Epithelial cell of umbilical artery (primary cell): ENCODE measurements at places on chromosomes 2 and 18. TPM values are rescaled to one million over a fixed set of nuclear protein-coding genes. Genes with fewer than 3 reads are reported as not detected.

KDSR gene
- total RNA-seq = 18.8 and 22.3 TPM in 2 replicates

SCN7A gene
- total RNA-seq = under 0.01 TPM in 1 of 2 replicates, not detected in the other

ABCB11 gene
- 0.65 and 1.1 TPM in 2 replicates for total RNA-seq

OTOF gene
- under 0.01 and 0.15 TPM in 2 replicates for total RNA-seq

PASK gene
- total RNA-seq = 6.2 TPM in 2 replicates

OSBPL1A gene
- total RNA-seq = 6.5 and 9.6 TPM in 2 replicates

SERPINB12 gene
- total RNA-seq = not detected in 2 replicates

PLCL1 gene
- 10.7 and 11.7 TPM in 2 replicates for total RNA-seq

FOXI3 gene
- total RNA-seq = not detected in 2 replicates

MBD2 gene
- 28.6 and 30.4 TPM in 2 replicates for total RNA-seq

FSIP2 gene
- under 0.01 and 0.30 TPM in 2 replicates for total RNA-seq

ITPRIPL1 gene
- 1.6 and 3.0 TPM in 2 replicates for total RNA-seq

SP5 gene
- total RNA-seq = not detected in 2 replicates

AGXT gene
- not detected in 2 replicates for total RNA-seq

SKOR2 gene
- total RNA-seq = not detected in 2 replicates

SOX11 gene
- total RNA-seq = under 0.01 TPM in 2 replicates

CD207 gene
- total RNA-seq = under 0.01 and 0.30 TPM in 2 replicates

CD8B2 gene
- not detected in 2 replicates for total RNA-seq

CFAP65 gene
- not detected in 2 replicates for total RNA-seq

NEUROD1 gene
- total RNA-seq = not detected in 2 replicates

ARPC2 gene
- total RNA-seq = 454 and 509 TPM in 2 replicates

CYP27C1 gene
- total RNA-seq = not detected in 2 replicates

CTAGE1 gene
- total RNA-seq = not detected in 2 replicates

LINC00305 gene
- total RNA-seq = not detected in 2 replicates

CCDC178 gene
- total RNA-seq = 0.65 and 1.2 TPM in 2 replicates

OTX1 gene
- under 0.01 TPM in 1 of 2 replicates, not detected in the other for total RNA-seq

POU3F3 gene
- total RNA-seq = not detected in 2 replicates

COPS7B gene
- total RNA-seq = 12.7 and 17.9 TPM in 2 replicates

XDH gene
- not detected in 2 replicates for total RNA-seq

FBXO15 gene
- total RNA-seq = 0.15 TPM in 1 of 2 replicates, not detected in the other

CNTNAP5 gene
- total RNA-seq = not detected in 2 replicates

DOK6 gene
- under 0.01 TPM in 1 of 2 replicates, not detected in the other for total RNA-seq

FAM237A gene
- total RNA-seq = not detected in 2 replicates

NEB gene
- total RNA-seq = 0.32 and 0.46 TPM in 2 replicates

RSAD2 gene
- total RNA-seq = 4.2 and 99.7 TPM in 2 replicates

SCN9A gene
- 1.9 and 2.6 TPM in 2 replicates for total RNA-seq

CDK15 gene
- 0.30 TPM in 1 of 2 replicates, not detected in the other for total RNA-seq

ASXL3 gene
- total RNA-seq = 0.32 TPM in 1 of 2 replicates, not detected in the other

IL36RN gene
- total RNA-seq = not detected in 2 replicates

PLA2R1 gene
- 14.4 and 16.2 TPM in 2 replicates for total RNA-seq

MAP3K19 gene
- total RNA-seq = not detected in 2 replicates

FBLN7 gene
- total RNA-seq = 1.8 and 1.9 TPM in 2 replicates

CHRND gene
- not detected in 2 replicates for total RNA-seq

RHBDD1 gene
- total RNA-seq = 6.4 and 7.8 TPM in 2 replicates

LYG2 gene
- not detected in 2 replicates for total RNA-seq

HSPE1 gene
- total RNA-seq = 202 and 207 TPM in 2 replicates
